Esophagus muscularis mucosa (tissue), 4 donors: ENCODE measurements at places on chromosomes 13 and 19.

DNA sequence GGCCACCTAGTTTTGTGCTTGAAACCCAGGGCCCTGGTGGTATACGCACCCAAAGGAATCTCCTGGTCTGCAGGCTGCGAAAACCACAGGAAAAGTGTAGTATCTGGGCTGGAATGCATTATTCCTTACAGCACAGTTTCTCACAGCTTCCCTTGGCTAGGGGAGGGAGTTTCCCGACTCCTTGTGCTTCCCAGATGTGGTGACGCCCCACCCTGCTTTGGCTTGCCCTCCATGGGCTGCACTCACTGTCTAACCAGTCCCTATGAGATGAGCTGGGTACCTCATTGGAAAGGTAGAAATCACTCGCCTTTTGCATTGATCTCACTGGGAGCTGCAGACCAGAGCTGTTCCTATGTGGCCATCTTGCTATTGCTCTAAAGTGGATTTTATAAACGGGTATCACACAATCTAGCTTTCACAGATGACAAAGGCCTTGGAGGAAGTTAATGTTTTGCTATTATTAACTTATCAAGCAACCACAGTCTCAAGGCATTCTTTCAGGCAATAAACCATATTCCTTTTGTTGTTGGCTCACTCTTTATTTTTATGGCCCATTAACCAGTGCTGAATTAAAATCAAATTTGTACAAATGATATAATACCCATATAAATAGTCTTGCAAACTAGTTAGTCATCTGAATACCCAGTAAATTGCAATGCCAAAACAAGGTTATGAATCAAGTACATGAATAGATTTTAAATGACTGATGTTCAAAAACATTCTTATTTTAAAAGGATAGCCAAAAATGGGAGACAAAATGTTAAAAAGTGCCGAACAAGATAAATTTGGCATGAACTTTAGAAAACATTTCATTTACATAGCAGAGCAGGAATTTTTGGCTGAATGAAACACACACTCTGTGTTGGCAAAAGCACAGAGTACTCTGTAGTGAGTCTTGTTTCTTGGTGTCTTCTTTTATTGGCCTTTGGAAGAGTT is 475.4 kb upstream of the ARGLU1 start:
- DNase-seq, result no peak

DNA sequence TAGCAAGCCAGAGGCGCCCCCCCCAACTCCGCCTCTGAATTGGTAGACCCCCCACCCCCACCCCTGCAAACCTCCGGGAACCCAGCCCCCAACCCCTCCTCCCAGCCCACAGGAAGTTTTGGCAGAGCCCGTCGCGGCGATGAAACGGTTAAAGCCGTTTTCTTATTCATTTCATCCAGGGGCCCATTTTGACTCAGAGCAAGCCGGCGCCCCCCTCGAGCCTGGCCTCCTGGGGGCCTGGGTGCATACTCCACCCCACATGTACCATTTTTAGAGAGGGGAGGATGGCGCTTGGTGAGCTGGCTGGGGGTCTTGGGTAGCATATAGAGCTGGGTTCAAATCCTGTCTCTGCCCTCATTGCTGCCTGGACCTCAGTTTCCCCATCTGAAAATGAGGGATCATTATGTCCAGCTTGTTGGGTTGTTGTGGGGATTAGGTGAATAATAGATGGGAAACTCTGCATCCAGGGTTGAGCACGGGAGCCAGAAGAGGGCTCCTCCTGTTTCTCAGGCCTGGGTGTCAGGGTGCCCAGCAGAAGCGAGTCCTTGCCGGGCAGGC is 7.9 kb upstream of the JUNB start:
- DNase-seq, result no peak

DNA sequence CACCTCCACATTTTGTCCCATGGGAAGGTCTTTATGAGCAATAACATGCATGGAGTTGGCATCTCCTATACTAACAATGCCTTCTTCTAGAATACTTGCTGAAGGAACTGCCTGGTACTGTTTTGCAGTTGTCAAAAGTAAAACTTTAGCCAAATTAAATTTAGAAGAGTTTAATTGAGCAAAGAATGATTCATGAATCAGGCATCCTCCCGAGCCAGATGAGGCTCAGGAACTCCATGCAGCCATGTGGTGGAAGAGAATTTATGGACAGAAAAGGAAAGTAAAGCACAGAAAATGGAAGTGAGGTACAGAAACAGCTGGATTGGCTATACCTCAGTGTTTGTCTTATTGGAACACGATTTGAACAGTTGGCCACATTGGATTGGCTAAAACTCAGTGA is 1081.9 kb downstream of the SLITRK1 start:
- no peak for DNase-seq

GRCh38 chr13:22198641-22199217 is 527.9 kb downstream of the FGF9 start:
- peak; percentile 74 for DNase-seq

GRCh38 chr13:33276570-33276969 is 9.0 kb downstream of the STARD13 start:
- DNase-seq, result no peak
